HFF-Myc (cell line): ENCODE measurements at places on chromosomes 7 and 10.

GRCh38 chr7:17558558-17559332 is 260.3 kb downstream of the AHR start:
- DNase-seq = no peak

DNA sequence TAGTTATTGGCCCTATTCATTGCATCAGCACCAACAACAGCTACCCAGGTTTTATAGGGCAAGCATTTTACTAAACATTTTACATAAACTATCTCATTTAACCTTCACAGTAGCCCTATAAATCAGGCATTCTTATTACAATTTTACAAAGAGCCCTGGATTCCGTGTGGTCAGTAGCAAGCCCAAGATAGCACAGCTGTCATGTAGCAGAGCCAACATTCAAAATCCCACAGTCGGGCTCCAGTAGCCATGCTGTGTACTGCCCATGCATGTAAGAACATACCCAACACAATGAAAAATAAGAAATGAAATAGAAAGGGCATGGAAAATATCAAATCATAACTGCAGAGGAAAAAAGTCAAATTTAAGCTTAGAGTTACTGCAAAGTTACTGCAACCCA is 102.3 kb downstream of the NPSR1 start:
- DNase-seq = no peak

DNA sequence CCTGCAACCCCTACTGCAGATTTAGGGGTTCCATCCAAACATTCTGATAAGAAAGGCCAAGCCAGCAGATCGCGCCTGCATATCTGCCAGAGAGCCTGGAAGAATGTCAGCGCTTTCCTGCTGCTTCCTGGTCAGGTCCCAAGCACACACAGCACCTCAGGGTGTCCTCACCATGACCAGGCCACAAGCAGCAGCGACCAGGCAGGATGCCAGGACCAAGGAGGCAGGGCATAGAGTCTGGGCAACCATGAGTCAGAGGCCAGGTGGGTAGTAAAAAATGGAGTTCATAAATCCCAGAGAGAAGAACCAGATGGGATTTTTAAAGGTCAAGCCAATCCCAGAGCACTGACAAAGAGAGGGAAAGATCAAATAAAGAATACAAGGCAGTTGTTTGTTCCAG is 5.5 kb upstream of the FAM131B start:
- DNase-seq = no peak

- no peak for DNase-seq
These were observed 176.3 kb upstream of the LRGUK start for GRCh38 chr7:133950855-133951254.

- DNase-seq = no peak
These were observed 491.3 kb downstream of the RPS24 start for GRCh38 chr10:78524941-78525340.

DNA sequence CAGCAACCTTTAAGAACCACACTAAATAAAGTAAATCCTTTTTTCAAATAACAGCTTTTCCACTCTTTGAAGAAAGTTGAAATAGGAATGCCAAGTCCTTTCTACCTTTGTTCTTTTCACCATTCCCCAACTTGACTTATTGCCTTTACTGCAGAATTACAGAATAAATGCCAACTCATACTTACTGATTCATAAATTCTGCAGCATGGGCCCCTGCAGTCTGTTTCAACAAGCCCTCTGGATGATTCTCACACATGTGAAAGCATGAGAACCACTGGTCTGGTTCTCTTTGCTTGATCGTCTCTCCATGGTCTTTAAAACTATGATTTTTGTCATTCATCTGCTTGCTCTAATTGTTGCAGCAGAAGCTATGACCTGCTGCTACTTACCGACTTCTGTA is 56.1 kb downstream of the HACD1 start:
- DNase-seq = no peak

GRCh38 chr10:28954211-28954610 is 276.9 kb downstream of the BAMBI start:
- DNase-seq = no peak

GRCh38 chr7:142770661-142771352 is at the start of gene PRSS2:
TSS of gene PRSS2 (plus strand) at chr7:142770970. CDS start at chr7:142770983, 13 bp downstream.
- no peak for DNase-seq

- DNase-seq = no peak
These were observed 266.7 kb downstream of the RNLS start for GRCh38 chr10:88316292-88316861.

GRCh38 chr10:111579473-111579872 is 502.6 kb downstream of the ADRA2A start:
- DNase-seq = no peak

DNA sequence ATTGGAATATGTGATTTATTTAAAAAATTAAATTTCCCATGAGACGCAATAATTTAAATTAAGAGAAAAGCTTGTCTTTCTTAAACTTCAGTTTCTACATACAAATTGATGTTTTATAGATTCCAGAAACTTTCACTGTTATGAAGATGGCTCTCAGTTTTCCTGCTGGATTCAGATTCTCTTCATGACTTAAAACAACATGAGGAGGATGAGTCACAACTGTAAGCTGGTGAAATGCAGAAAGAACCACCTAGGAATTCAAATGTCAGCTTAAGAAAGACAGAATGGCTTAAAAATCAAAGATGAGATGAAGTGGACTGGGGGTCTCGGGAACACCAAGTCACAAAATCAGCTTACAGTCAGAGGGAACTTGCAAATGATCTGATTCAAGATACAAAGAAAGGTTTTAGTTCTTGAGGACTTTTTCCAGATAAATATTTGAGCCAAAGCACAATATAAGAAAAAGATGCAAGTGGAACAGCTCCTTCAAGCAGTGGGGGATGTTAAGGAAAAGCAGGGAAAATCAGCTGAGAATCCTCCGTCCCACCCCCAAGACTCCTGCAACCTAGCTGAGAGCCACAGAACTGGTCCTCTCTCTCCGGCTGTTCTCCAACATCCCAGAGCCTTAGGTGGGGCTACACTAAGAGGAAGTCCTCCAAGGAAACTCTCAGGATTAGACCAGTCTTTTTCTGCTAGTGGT is 279.8 kb downstream of the KCNMA1 start:
- peak; percentile 46 for DNase-seq

GRCh38 chr7:3267966-3268690 is 32.9 kb upstream of the SDK1 start:
- DNase-seq = peak; percentile 87

DNA sequence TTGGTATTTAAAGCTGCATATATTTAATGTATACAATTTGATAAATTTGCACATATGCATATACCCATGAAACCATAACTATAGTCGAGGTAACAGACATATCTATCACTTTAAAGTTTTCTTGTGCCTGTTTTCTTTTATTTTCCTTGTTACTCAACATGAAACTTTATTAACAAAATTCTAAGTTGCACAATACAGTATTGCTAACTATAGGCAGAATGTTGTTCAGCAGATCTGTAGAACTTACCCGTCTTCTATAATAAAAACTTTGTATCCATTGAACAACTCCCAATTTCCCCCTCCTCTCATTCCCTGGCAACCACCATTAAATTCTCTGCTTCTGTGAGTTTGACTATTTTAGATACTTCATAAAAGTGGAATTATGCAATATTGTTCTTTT is 404.6 kb upstream of the KCND2 start:
- DNase-seq = no peak
